ENCODE measurements at places on chromosomes 2 and 18.

DNA sequence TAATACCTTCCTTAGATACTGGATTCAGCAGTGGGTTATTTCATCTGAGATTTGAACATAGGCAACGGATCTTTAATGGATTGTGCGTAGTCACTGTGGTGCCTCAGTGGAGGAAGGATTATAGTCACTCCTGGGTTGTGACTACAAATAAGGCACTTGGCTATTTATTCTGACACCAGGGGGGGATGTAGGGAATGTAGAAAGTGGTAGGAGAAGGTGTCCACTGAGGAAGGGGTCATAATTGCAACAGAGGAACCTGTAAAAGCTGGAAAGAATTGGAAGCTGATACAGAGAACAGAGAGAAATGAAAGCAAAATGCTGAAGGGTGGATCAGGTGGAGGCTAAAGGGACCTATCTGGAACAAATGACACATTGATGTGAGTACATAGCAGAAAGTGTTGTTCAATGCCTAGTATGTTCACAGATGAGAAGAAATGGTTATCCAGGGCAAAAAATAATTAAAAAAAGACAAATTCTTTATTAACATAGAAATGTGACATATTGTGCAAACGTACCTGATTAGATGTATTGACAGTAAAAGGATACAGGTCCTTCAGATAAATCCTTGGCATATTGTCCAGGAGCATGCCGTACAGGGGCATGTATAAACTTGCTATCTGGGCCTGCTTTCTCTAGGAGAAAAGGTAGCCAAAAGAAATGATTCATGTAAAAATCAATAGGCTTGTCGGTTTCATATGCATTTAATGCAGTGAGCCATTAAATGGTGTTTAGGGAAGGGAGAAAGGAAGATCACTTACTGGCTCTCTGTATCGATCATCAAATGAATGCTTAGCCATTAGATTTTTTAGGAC, 91.2 kb upstream of the CCDC195 start:
- no peak for DNase-seq

DNA sequence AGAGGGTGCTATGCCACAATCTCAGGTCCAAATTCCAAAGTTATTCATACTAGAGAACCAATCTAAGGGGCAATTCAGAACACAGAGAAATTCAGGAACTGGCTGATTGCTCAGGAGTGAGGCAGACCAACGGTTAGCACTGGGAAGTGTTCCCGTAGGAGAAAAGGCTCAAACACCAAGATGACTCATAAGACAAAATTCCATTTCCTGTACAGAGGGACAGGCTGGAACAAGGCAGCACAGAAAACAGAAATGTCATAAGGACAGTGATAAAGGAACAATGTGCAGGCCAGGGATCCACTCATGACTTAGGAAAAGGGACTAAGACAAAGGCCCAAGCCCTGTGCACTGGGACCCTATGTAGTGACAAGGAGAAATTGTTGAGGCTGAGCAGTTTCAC, 54.2 kb downstream of the PDE1A start:
- no peak for DNase-seq

GRCh38 chr2:150479075-150479915, 8.2 kb downstream of the RND3 start:
- DNase-seq = no peak

- DNase-seq = no peak
Observed at GRCh38 chr2:224017957-224018356, 21.1 kb downstream of the SERPINE2 start.

DNA sequence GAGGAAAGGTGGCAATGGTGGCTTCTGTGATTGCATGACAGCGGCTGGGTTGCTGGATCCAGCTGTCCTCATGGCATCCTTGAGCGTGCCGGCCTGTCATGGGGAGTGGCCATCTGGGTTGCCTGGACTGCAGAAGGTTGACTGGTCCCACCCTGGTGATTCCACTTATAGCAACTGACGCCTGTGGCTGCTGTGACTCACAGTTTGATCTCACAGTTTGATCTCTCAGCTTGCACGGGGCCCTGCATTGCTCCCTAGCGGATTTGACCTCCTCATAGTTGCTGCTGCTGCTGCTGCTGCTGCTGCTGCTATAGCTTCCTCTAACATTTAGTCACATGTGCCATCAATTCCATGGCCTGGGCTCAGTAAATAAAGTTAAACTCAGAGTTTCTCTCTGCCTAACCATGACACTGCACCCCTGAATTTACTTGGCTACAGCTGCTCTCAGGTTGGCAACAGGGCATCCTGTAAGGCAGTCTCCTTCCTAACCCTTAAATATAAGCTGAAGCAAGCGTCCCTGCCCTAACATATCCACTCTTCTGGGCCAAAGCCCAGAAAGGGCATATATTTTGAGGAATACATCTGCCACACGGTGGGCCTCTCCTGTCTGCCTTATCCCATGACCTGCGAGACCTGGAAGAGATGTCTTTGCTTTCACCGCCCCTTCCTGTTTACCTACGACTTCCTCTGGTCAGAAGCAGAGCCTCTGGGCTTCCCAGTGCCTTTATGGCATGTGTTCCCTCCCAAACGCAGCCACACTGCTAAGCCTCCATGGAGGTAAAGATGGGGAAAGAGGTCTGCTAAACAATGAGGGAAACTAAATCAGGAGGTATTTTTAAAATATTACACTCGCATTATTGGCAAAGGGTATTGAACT, 37.8 kb upstream of the CCDC150 start:
- peak; percentile 67 for DNase-seq

GRCh38 chr2:144666032-144666431, 146.1 kb upstream of the ZEB2 start:
- no peak for DNase-seq

GRCh38 chr2:45432406-45432805, 178.7 kb downstream of the SRBD1 start:
- DNase-seq = no peak

GRCh38 chr2:96799623-96799935, 16.5 kb upstream of the CNNM3 start:
- no peak for DNase-seq

GRCh38 chr18:57077786-57078552, 68.9 kb upstream of the BOD1L2 start:
- DNase-seq = no peak

Data from K562 (cell line).